ENCODE measurements at places on chromosomes 5 and 9.

DNA sequence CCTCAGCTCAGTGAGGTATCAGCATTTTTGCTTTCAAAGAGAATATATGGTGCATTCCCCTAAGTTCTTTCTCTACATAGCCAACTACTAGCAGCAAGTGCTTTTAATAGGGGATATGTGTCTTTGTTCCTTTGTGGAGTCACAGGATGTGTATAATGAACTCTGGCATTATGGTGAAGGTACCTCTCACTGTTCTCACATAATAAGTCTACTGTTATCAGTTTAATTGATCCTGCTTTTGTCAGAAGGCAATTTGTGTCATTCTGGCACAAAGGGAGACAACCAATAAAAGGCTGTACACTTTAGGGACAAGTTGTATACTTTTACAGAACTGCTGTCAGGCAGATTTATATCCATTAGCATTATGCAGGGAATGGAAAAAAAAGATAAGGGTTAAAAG lies 531.4 kb upstream of the RIOK2 start:
- DNase-seq: no peak

- no peak for DNase-seq
Observed at GRCh38 chr9:106976772-106977171, 113.8 kb downstream of the ZNF462 start.

GRCh38 chr9:130781569-130781968 lies 53.5 kb upstream of the ABL1 start:
- no peak for DNase-seq

DNA sequence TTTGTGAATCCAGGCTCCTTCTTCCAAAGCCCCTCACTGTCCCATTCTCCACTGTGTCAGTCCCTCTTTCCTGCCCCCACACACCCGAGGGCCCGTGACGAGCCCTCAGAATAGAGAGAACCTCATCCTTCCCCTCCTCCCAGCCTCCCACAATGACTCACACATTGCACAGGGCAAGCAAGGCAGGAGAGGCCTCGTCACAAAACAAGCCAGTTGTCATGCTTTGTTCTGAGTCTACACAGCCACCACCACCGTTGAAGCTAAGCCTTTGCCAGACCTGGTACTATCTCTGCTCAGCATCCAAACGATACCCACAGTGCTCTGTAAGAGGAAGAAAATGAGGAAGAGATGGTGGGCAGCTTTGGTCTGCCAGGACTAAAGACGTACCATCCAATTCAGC lies 142.2 kb upstream of the ZNF366 start:
- no peak for DNase-seq

DNA sequence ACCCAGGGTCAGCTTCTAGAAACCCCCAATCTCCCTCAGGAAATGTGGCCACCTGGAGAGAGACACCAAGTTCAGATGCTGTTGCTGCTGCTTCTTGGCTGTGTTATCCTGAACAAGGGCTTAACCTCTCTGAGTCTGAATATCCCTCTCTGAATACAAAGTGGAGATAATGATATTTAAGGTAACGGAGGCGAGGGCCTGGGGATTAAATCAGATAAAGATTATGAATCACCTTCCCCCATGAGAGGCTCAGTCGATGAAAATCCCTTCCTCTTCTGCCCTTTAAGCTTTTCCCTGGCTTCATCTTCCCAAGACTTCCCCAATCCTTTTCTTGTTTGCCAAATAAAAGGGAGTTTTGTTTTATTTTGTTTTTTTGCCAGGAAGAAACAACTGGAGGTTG lies 8.1 kb upstream of the CPLX2 start:
- no peak for DNase-seq

GRCh38 chr9:137723783-137724445 lies 105.1 kb downstream of the EHMT1 start:
- peak; percentile 76 for DNase-seq

- DNase-seq: no peak
Observed at GRCh38 chr9:17588395-17588794, 9.5 kb downstream of the SH3GL2 start.

- no peak for DNase-seq
Observed at GRCh38 chr5:123154886-123155445, 65.9 kb downstream of the PRDM6 start.

DNA sequence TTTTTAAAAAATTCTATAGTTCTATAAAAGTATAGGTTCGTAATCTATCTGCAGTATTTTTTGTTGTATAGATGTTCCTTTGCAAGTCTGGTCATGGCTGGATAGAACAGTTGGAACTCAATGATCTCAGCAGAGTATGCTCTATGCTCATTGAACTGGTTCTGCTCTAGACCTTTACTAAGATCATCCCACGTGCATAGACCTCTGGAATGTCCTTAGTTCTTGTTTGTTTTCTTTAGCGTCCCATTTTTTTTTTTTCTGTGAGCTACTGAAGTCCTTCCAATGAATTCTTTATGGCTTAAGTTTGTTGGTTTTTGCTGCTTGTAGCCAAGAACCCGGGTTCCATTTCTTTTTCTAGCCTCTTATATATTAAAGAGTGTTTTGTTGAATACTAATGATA lies 3.5 kb downstream of the TMEM38B start:
- DNase-seq: no peak

GRCh38 chr5:105885266-105885665 lies 1785.5 kb downstream of the EFNA5 start:
- DNase-seq: no peak

DNA sequence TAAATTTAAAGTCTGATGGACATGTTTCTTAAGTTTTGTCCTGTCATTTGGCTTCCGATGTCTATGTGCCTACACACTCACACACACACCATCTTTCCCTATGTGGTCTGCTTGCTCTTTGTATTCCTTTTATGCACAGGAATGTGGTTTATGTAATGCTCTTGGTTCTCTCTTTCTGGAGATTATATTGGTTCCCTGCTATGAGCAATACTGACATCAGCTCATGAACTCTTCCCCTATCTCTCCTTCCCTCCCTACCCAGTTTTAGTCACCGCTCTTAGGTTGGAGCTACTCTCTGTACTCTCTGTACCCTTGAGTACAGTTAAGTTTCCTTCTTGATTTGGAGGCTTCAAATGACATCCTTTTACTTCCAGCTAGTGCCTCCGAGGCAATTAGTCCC lies 77.9 kb upstream of the MVB12B start:
- DNase-seq: no peak

DNA sequence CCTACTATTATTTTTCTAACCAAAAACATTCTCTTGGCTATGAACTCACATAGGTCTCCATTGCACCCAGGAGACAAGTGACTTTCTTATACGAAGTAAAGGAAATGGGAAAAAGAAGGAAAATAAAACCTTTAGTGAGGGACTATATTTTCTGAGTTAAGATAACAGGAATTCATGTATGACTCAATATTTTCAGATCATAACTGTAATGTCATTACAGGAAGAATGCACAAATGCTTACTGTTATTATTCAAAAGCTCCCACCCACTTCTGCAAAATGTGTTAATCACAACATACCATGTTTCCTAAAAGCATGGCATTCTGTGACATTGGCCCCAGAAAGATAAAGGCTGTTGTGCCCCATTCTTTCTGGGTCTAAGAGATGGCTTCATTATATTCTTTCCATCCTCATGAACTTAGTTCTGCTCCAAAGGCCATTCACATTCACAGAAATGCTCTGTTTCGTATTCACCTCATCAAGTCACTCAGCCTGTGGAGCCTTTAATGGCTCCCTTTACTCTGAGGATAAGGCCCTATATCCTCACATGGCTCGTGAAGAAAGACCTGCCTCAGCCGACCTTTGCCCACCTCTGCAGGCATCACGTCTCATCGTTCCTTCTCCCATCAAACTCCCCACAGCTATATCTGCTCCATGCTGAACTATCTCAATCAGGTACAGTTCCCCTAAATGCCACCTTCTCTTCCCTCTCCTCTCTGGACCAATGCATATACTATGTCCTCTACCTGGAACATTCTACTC lies 77.0 kb downstream of the ABCA1 start:
- no peak for DNase-seq

DNA sequence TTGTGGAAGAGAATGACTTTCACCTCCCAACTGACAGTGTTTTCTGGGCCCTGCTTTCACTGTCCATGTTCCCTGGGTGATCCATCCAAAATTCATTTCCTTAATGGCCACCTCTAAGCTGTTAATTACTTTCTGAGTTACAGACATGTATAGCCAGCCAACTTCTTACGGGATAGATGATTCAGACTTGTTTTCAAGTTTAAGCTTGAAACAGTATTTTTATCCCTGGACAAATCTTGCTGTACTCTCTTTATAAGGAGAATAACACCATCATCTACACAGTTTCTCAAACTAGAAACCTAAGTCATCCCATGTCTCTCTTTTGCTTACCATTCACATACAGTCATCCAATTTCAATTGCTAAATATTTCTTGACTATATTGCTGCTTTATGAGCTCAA lies 6.9 kb downstream of the FAM174A start:
- DNase-seq: no peak

DNA sequence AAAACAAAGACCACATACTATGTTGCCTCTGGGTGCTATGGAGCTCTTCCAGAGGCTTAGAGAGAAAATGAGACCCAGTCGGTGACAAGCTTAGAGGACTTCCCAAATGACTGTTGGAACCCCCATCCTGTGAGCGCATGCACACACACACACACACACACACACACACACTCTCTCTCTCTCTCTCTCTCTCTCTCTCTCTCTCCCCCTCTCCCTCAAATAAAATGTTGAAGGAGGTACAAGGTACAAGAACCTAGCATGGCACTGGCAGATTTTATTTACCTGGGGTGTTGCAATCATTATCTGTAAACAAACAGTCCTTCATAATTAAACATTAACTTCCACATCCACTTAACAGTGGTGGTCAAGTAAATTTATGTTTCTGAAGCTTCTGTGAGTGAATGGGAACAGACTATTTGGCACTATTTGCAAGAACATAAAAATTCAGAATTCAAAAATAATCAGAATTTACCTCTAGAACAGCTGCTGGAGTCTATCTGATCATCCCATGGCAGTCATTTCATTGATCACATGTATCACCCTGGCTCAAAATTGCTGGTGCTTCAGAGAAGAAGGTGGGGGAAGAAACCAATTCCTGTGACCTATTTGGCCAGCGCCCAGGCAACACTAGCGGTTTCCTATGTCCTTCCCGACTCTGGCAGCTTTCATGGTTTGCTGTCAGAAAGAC lies 24.9 kb downstream of the TRPM3 start:
- DNase-seq: no peak

GRCh38 chr5:132423438-132423898 lies 54.0 kb downstream of the SLC22A5 start:
- DNase-seq: no peak

GRCh38 chr9:6538666-6539071 lies 106.9 kb downstream of the GLDC start:
- no peak for DNase-seq

GRCh38 chr5:93285461-93285860 lies 295.6 kb downstream of the NR2F1-AS1 start:
- no peak for DNase-seq

DNA sequence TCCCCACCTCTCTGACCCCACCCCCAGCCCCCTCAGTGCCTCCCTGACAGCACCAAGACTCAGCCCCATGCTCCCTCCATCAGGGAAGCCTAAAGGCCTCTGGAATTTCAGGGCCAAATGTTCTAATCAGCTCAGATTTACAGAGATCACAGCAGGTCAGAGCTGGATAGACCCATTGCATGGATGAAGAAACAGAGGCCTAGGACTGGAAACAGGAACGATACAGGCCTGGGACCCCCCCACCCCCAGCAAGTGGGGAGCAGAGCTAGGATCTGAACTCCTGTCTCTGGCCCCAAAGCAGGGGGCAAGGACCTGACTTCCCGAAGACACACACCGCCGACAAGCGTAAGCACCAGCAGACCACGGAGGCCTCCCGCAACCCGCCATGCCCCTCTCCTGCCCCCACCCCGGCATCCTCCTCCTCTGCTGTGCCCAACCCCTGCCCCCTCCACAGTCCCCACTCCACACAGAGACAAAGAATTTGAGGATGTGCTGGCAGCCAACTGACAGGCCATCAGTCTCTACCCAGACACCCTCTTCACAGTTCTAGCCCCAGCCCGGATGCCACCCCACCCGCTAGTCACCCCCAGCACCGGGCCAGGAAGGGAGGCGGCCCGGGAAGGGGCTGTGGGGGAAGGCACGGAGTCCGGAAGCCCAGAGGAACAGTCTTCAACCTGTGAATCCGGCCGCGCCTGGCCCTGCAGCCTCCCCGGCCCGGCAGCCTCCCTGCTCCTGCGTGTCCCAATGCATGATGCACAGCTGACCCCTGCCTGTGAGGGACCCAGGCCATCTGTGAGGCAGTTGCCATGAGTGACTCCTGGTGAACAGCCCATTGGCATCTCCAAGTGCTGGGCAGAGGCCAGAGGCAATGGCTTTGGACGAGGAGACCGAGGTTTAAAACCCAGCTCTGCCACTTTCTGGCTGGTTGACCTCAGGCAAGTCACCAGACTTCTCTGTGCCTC lies 31.3 kb downstream of the NDUFA8 start:
- peak; percentile 83 for DNase-seq

- DNase-seq: no peak
Observed at GRCh38 chr9:79610019-79610631, 38.4 kb downstream of the TLE4 start.

- no peak for DNase-seq
Observed at GRCh38 chr9:122846371-122846940, 18.1 kb upstream of the PDCL start.
